Heart left ventricle (tissue), 16 donors: ENCODE measurements at places on chromosomes 4 and X.

- DNase-seq, result no peak
Measured at GRCh38 chrX:56765811-56766553, 36.9 kb downstream of the NBDY start.

- no peak for DNase-seq
Measured at GRCh38 chr4:57194068-57194611, 84.0 kb upstream of the IGFBP7 start.

DNA sequence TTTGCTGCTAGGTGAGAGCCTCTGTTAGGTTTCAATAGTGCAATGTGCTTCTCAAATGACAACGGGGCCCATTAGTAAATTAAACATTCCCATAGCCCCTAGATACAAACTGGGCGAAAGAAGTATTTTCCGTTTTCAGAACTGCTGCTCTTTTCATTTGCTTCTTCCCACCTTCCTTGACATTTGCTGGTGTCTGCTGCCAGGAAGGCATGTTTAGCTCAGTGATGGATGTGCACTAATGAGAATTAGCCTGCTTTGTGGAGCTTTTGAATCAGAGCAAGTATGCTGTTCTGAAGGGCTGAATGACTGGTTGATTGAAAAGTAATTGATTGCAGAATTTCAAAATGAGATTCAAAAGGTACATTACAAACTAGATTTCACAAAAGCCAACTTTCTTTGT, 57.0 kb downstream of the SHROOM3 start:
- DNase-seq, result no peak

GRCh38 chr4:172751550-172751949, 417.1 kb upstream of the GALNT7 start:
- no peak for DNase-seq

- DNase-seq, result no peak
Measured at GRCh38 chrX:130301405-130301804, 32.7 kb upstream of the ZNF280C start.

GRCh38 chr4:3287271-3287971, 5.4 kb upstream of the RGS12 start:
- no peak for DNase-seq

- no peak for DNase-seq
Measured at GRCh38 chr4:37993806-37994205, 33.6 kb downstream of the PTTG2 start.

DNA sequence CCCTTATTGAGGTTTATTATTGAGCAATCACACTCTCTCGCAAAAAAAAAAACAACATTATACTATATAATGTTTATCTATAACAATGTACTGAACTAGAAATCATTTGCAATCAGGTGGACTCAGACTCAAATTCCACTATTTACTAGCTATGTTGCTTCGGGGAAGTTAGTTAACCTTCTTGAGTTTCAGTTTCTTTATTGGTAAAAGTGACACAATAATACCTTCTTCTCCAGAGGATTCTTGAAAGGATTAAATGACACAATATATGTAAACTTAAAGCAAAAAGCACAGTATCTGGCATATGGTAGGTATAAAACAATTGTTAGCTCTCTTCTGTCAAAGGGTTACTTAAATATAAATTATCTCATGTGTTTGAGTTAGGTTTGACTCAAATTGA, 31.5 kb upstream of the HDAC8 start:
- DNase-seq, result no peak

DNA sequence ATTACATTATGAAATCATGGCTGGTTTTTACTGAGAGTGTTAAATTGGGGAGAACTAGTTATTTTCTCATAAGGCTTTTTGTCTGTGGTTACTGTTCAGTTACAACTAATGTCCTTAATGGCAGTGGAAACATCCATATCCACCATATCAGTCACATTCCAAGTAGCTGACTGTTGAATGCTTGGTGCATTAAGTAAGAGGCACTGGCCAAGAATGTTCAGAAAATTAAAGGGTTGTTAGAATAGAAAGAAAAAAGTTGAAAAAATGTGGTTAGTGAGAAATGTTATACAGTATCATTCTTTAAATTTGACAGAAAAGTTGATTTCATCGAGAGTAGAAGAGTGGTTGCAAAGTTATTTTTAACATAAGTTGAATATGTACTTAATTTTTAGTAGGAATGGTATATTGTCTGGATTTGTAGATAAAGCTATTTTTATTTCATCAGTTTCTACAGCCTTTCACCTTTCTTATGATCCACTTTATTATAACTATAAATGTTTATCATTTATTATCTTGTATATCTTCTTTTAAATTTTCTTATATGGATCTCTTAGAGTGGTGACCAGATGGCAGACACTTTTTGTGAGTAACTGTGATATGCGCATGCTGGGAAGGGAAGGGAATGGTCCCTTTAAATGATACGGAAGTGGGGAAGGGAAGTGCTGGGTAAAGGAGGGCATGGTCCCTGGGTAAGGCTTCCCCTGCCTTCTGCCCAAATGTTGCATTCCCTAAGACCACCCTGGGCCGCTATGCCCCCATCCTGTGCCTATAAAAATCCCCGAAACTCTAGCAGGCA, 2407.1 kb downstream of the ARAP2 start:
- no peak for DNase-seq

- DNase-seq, result no peak
Measured at GRCh38 chrX:149032449-149032848, 472.7 kb downstream of the IDS start.

- DNase-seq, result no peak
Measured at GRCh38 chr4:7041801-7042502, 1.2 kb upstream of the TADA2B start.

DNA sequence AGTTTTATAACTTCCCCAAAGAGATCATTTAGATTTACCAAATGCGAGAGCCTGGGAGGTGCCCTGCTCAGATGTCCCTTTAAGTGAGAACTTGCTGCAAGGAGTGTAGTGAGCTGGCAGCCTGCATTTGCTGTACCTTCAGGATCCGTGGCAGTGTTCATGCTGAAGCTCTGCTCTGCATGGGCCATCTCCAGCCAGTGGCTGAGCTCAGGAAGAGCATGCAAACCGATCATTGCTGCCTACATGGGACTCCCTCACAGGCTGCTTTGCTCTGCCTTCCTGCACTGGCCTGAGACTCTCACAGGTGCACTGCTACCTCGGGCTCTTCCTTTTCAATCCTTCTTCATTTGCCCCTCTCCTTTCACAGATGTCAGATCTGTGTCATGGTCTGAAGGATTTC, 152.0 kb upstream of the SFRP2 start:
- DNase-seq, result no peak

GRCh38 chr4:41870035-41870434, 65.2 kb upstream of the TMEM33 start:
- no peak for DNase-seq

GRCh38 chr4:10296730-10297129, 160.5 kb downstream of the ZNF518B start:
- no peak for DNase-seq

DNA sequence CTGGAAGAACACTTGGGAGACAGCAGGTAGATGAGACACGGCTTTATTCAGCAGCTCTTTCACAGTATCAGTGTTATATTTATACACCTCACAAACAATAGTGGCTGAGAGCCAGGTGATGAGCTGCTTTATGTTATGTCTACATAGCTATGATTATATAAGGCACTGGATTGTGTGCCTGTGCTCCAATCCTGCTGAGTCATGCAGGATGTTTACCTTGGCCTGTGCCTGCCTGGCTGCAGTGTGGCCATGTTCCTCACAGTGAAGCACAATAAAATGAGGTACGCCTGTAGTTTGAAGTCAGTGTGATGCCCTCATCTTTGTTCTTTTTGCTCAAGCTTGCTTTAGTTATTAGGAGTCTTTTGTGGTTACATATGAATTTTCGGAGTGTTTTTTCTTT, 31.3 kb downstream of the CXCL13 start:
- DNase-seq, result no peak

- DNase-seq, result no peak
Measured at GRCh38 chr4:106909486-106910188, 126.5 kb downstream of the DKK2 start.

DNA sequence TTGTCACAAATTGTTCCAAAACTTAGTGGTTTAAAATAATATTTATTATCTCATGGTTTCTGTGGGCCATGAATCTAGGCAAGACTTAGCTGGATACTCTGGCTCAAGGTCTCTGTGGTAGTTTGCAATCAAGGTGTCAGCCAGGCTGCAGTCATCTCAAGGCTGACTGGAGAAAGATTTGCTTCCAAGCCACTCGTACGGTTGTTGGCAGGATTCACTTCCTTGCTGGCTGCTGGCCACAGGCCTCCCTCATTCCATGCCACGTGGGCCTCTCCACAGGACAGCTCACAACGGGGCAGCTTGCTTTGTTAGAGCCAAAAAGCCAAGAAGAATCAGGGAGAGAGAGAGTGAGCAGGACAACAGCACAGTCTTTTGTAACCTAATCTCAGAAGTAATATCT, 101.4 kb downstream of the WWC2 start:
- peak; percentile 67 for DNase-seq

- DNase-seq, result no peak
Measured at GRCh38 chr4:168197926-168198325, 105.6 kb downstream of the ANXA10 start.

GRCh38 chr4:52588097-52588496, 71.0 kb downstream of the USP46 start:
- DNase-seq, result peak; percentile 40

GRCh38 chr4:100103671-100104070, 86.6 kb downstream of the DDIT4L start:
- DNase-seq, result no peak

DNA sequence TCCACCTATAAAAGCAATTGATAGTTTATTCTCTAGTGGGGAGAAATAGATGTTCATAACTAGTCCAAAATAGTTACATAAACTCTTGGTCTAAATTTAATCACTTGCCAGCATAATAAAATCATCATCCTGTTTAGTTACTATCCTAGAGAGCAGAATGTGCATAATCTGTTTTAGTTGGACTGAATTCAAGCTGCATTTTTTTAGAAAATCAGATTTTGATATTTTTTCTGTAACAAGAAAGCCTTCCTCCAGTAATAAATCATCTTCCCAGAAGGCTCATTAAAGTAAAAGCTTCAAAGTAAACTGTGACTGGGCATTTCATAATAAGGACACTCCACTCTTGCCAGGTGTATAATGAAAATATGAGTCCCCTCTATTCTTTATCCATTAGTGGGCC, 453.1 kb downstream of the TRAM1L1 start:
- no peak for DNase-seq

DNA sequence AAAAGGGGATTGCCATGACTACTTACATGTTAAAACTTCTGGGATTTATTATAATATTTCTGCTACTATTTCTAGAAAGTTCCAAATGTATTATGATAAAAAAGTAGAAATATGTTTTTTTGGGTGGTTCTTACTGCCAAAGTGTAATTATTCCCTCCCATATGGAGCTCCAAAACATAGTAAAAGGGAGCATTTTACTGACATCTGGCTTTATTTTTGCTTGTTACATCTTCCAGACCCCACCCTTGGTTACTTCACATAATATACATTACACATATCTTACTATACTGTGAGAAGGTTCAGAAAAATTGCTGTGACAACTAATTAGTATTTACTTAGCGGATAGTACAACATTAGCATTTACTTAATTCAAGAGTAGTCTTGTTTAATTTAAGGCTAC, 205.1 kb upstream of the TLL1 start:
- DNase-seq, result no peak

DNA sequence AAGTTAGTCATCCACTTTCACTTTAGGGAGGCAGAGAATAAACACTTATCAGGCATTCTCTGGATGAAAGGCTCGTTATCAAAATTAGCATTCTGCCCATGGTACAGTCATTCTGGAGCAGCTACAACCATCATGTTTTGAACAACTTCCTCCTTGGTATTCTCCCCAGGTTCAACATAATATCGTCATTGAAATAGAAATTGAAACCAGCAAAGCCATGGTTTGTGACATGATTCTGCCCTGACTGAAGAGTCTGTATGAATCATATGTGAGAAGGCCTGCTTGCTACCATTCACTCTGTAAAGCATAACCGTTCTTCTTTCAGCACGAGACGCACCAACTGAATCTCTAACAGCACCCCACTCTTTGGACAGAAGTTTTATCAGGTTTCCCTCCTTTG, 127.5 kb upstream of the RADX start:
- DNase-seq, result no peak

DNA sequence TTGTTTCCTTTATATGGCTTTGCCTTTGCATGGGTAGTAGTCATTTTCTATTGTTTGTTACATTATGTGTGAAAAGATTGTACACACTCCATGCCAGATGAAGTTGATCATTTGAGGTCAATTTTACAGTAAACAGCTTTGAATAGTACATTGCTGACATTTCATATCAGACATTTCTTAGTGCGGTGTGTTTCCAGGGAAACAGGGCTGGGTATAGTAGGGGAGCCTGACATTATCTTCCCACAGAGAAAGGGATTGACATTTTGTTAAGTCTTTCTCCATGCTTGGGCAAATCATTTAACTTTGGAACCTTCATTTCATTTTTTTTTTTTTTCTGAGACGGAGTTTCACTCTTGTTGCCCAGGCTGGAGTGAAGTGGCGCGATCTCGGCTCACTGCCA, 5.0 kb downstream of the FUNDC2 start:
- no peak for DNase-seq

GRCh38 chr4:91345632-91346031, 958.1 kb upstream of the GRID2 start:
- DNase-seq, result no peak

GRCh38 chrX:122418758-122419157, 765.3 kb upstream of the GRIA3 start:
- no peak for DNase-seq

GRCh38 chr4:76306882-76307659, 538 bp downstream of the STBD1 start:
- DNase-seq, result peak; percentile 63

DNA sequence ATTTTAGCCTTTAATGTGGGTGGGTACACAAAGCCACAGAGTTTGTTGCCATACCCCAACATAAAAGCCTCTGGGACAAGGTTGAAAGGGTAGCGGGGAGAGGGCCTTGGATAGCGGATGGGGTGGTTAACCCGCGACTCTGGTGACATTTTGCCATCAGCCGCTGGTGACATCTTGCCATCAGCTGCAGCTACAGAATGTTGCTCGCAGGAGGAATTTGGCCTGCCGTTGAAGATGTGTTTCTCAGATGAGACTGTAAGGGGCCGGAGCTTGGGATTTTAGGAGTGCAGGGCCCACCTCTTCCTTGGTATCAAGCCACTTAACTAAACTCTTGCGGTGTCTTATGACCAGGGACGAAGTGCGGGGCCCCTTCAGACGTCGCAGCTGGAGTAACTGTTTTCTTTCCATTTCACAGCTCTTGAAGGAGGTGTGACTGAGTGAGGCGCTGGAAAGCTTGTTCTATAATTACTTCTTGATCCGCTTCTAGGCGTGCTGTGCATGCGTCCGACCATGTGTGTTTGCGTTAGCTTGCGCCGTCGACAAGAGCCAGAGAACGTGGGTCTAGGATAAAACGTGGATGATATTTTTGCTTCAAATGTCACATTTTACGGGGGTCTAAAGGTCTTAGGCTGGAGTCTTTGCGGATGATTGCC, 820 bp upstream of the RASL11B start:
- no peak for DNase-seq
